ENCODE measurements at places on chromosomes 5 and 9.

GRCh38 chr5:127951791-127952190 is 131.8 kb upstream of the SLC12A2 start:
- DNase-seq, result no peak

DNA sequence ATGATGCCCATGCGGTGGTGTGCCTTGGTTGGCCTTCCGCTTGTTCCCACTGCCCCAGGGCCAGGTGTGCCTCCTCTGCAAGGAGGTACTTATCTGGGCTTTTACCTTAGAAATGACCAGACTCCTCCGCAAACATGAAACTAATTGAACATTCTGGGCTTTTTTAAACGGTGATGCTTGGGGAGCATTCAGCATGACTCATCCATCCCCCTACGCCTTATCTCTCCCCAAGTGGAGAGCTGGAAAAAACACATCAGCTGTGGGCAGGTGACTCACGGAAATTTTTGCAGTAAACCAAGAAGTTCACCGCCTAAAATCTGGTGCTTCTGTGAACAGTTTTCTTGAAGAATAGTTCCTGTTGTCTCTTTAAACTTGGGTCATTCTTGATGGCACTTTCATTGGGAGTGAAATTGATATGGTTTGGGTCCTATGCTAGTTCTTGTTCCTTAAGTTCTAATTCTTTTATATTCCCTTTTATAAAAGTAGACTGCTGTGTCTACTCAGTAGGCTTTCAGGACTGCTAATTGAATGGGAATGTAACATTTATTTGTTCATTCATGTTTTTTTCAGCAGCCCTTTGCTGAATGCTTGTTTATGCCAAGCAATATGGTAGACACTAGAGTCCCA is 39.6 kb downstream of the SFXN1 start:
- DNase-seq, result peak; percentile 29

DNA sequence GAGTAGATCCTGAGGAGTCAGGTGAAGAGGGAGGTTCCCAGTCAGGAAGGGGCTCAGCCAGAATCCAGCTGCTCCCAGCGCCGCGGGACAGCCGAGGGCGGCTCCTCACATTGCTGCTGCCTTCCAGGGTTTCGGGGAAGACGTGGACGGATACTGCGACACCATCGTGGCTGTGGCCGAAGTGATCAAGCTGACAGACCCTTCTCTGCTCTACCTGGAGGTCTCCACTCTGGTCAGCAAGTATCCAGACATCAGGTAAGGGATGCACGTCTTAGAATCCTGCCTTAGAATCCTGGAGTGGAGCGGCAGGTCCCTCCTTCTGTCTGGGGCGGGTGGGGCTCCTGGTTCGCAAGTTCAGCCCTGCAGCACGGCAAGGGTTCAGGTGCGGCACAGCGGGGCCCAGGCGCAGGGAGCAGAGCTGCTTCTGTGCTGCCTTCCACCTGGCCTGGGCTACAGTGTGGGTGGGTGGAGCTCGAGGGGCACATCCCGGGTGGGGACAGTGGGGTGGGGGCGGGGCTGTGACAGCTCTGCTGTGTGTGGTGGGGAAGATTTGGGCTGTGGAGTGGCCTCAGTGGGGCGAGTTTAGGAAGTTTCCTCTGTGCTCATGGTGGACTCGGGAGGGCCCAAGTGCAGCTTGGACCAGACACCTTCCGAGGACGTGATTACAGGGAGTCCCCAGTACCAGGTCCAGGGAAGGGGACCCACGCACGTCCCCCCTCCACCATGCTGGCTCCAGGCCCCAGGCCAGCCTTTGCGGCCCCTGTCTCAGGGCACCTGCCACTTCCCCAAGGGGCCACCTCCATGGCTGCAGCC is 22.8 kb downstream of the EXOC3 start:
- no peak for DNase-seq

DNA sequence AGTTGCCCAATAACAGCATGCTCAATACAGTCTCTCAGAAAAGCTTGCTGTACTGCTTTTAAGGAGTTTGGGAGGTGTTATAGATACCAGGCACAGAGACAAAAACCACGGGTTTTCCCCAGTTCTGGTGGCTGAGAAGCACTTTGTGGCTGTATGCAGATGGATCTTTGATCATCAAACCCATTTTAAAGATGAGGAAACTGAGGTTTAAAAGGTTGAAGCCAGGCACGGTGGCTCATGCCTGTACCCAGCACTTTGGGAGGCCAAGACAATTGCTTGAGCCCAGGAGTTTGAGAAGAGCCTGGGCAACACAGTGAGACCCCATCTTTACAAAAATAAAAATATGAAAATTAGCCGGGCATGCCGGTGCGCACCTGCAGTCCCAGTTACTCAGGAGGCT is 46.3 kb upstream of the PLPP6 start:
- DNase-seq, result no peak

- DNase-seq, result no peak
Observed at GRCh38 chr5:150068472-150068871, 17.9 kb downstream of the CSF1R start.

DNA sequence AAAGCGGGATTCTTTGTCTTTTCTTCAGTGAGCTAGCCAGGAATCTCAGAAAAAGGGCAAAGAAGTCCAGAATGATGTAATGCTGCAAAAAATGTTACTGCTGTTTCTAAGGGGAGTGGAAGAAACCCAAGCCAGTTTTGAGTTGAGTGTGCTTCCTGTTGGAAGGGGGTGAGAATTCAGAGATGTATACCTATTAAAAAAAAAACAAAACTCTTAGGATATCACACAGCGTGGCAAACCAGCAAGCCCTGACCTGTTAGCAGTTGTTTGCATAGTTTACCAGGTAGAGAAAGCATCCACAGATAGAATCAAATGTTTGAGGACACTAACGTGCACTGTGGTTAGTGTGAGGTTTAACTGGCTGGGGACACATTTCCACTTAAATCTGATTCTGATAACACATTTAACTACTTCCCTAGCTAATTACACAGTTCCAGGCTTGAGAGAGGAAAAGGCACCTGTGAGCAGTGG is 11.4 kb downstream of the BASP1 start:
- DNase-seq, result peak; percentile 28

DNA sequence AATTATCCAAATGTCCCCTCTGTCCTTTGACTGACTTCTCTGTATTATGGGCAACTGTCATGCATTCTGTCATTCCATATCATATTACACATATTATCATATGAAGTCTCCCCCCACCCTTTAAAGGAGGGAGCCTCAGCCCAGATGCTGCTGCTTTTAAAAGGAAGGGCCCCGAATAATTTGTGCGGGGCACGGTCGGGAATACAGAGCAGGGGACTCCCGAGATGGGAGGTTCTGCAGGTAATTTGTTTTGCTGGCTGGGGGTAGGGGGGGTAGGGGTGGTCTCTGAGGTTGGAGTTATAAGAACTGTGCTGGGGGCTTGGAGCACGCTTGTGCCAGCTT is 10.1 kb upstream of the LHX2 start:
- DNase-seq, result no peak
